HT-29 (cell line): ENCODE measurements at places on chromosomes 3 and 15. TPM values are rescaled to one million over a fixed set of nuclear protein-coding genes. Genes with fewer than 3 reads are reported as not detected.

DNA sequence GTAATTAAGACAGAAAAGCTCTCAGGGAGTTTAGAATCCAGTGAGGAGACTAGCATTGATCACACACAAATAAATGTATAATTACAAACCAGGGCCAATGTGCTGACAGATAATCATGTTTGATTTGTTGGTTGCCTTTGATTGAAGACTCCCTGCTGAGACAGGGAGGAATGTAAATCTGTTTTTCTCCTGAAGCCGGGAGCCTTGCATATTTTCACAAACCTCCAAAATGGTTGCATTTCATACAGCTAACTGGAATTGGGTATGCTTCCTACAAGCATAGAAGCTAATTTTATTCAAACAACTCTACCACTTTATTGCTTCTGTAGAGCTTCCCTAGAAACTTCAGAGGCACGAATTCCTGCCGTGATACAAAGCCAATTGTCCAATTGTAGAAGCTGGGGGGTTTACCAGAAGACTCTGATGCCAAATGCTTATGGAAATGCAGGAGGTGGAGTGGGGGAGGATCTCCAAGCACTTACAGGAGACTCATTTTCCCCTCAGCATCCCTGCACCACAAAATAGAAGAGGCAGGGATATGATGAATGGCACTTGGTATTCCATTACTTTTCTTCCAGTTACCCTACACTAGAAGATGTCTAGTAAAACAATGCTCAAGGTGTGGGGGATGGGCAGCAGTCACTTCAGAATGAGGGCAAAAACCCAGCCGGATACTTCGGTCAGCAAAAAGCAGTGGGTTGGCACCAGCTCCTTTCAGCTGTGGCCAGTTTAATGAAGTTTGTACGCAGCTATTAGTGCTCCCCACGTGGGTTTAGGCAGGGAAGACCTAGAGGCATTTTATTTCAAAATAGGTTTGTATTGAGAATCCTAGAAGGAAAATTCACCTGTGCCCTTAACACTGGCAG, 11.4 kb upstream of the MEX3B start:
- DNase-seq = no peak

GRCh38 chr3:193270451-193270850, 29.4 kb downstream of the PLAAT1 start:
- DNase-seq = no peak

GRCh38 chr3:36178018-36178417, 202.3 kb upstream of the STAC start:
- DNase-seq = no peak

GRCh38 chr15:70480196-70480856, 283.0 kb downstream of the UACA start:
- DNase-seq = no peak

PPP1R14D gene
- total RNA-seq = 2.5 and 6.1 TPM in 2 replicates
